ENCODE measurements at places on chromosomes 3 and 15.

GRCh38 chr3:124832782-124833709 is 54.1 kb downstream of the ITGB5 start:
- DNase-seq: no peak

- no peak for DNase-seq
Observed at GRCh38 chr3:89847955-89848354, 740.5 kb downstream of the EPHA3 start.

DNA sequence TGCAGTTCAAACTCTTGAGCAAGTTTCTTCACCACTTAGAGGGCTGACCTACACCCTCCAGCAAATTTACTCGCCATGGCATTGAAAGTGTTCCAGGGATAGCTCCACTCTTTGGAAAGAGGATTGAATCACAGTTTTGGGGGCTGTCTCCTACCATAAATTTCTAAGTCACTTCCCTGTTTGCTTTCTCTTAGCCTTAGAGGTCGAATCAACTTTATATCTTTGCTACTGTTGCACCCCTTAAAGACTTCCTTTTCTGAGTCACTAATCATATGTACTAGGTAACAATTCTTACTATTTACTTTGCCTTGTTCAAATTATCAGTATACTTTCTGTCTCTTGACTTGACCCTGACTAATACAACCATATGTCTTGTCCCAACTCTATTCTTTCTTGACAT is 1151.8 kb upstream of the ALCAM start:
- DNase-seq: no peak

GRCh38 chr3:20574746-20575145 is 388.7 kb upstream of the SGO1 start:
- DNase-seq: no peak

DNA sequence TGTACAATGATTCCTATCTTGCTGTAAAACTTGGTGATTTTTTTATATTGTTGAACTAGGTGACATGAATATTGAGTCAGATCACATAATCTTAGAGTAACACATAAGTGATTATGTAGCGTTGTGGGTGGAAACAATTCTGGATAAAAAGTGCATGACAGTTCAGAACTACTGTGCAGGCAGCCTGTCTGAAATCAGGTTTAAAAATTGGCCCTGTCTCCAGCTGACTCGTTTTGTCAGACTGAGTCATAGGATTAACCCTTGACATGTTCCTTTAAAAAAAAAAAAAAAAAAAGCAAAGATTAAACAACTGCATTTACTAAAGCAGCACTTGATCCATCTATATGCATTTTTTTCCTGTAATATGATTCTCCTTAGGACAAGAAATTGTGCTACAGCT is 160.0 kb upstream of the CGNL1 start:
- no peak for DNase-seq

GRCh38 chr3:14549256-14549919 is 9.2 kb upstream of the GRIP2 start:
- DNase-seq: peak; percentile 41

GRCh38 chr3:54146506-54147239 is 24.3 kb downstream of the CACNA2D3 start:
- DNase-seq: peak; percentile 78

DNA sequence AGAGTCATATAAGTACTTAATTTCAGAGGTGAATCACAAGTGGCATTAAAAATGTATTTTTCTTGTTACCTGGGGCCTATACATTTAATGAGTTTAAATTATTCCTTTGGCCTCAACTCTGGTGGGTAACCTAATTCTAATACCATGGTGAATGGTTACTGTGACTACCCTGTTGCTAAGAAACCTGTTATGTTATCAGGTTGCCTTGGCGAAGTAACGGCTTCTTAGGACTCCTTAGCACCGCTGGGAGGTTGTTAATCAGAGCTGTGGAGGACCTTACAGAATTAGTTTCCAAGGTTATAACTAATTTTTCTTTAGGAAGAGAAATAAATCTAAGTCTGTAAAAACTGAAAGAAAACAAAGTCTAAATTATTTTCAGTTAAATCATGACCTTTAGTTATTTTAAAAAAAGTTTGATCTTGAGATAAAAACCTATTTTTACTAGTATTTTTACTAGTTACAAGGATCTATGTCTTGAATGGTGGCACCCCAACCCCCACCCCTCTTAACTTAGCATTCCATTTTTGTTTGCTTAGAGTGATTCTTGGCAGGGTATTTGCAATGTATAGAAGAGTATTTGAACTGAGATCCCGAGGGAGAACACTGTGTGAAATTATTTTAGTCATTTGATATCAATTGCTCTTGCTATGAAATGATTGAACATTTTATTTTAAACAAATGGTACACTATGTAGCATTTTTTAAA is 155.5 kb downstream of the FNDC3B start:
- DNase-seq: no peak

DNA sequence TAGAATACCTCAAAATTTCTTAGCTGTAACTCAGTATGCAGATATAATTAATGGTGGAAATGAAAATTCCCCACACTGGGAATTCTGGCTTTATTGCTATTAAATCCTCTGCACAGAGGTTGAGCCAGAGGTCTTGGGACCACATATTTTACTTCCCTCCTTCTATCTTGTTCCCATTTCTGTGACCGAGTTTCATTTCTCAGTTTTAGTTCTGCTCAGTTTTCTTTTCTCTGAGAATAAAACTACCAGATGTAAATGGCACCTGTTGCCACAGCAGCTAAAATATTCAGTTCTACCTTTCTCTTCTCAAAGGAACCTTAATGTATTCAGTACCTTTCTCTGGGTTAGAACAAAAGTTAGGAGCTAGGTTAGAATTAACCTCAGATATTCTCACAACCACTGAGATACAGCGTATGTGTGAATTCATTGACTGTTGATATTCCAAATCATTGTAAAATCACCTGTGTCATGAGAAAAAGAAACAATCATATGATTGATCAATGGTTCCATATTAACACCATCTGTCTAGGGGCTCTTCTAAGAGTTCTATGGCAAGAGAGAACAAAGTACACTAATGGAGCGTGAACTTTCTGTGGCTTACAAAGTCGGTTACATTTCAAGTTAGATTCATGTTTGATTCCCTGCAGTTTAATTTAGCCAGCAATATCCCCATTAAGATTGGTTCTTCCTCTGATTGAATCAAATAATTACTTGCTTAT is 374.1 kb downstream of the EFHB start:
- DNase-seq: no peak

GRCh38 chr3:154678041-154678654 is 248.2 kb upstream of the GPR149 start:
- DNase-seq: no peak

GRCh38 chr3:35257641-35258040 is 381.7 kb upstream of the ARPP21 start:
- DNase-seq: no peak

GRCh38 chr3:94127115-94127514 is 64.3 kb downstream of the NSUN3 start:
- no peak for DNase-seq

GRCh38 chr15:74381481-74381880 is 14.0 kb upstream of the CYP11A1 start:
- DNase-seq: no peak

DNA sequence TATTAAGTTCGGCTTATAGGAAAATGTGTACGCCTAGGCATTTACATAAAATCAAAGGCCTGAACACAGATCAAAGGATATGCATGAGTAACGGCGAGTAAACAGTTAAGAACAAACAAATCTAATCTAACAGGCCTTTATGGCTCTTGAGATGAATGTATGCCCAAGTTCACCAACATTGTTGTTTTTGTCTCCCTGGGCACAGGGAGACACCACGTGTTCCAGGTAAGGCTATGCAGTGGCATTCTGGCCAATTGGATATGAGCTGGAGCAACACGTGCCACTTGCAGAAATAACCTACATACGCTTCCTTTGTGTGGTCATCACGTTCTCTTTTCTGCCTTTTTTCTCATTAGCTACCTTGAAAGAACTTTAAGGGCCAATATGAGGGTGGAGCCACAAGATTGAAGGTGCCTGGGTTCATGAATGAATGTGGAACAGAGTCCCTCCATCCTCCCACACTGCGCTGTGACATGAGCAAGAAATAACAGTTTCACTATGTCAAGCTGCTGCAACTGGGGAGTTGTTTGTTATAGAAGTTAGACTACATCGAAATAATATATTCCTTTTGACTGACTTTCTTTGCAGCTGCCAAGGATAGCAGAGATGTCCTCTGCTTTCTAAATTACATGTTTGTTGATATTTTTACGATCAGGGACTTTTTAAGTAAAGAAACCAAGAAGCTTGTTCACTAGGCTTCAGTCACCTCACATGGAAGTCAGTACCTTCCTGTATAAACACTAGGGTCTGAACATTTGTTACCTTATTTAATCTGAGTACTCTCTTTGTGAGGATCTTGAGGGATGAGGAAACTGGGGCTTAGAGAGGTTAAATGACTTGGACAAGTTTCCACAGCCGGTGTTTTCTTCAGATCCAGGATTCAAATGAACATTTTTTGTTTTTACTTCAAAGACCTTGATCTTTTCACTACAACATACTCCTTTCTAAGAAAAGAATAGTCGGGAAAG is 427.5 kb upstream of the TBL1XR1 start:
- no peak for DNase-seq

DNA sequence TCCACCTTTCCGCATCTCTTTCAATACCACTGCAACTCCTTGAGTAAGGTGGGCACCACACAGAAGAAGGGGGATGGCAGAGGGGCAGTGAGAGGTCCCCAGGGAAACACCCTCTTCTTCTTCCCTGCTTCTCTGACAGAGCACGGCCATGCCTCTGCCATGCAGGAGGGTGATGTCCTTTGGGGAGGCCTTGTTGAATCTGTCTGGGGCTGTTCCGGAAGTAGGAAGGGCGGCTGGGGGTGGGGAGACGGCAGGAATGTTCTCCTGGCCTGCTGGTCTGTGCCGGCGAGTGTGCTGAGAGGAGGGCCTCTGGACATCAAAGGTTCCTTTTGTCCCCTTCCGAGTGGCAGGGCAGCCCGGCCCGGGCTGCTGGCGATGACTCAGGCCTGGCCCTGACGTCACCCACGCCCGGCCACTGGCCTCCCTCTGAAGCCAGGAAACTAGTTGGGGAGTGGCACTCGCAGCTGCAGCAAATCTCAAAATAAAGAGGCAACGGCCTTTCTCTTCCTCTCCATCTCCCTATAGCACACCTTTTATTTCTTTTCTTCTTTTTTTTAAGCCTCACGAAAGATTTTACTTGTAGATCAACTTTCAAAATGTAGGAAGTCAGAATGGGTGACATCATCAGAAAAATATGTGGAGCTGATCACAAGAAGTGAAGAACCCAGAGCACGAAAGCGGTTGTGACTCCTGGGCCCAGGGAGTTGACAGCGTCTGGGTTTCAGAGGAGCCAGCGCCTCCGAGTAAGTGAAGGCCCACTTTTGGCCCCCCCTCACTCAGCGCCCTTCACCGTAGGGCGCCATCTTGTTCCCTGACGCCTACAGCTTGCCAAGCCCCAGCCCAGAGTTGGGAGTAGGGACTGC is at the start of gene ZBTB38:
TSS of gene ZBTB38 (plus strand) at position 443 of the 863 bp plus-strand sequence. CDS start 73,885 bp downstream, outside the sequence.
- DNase-seq: peak; percentile 83

DNA sequence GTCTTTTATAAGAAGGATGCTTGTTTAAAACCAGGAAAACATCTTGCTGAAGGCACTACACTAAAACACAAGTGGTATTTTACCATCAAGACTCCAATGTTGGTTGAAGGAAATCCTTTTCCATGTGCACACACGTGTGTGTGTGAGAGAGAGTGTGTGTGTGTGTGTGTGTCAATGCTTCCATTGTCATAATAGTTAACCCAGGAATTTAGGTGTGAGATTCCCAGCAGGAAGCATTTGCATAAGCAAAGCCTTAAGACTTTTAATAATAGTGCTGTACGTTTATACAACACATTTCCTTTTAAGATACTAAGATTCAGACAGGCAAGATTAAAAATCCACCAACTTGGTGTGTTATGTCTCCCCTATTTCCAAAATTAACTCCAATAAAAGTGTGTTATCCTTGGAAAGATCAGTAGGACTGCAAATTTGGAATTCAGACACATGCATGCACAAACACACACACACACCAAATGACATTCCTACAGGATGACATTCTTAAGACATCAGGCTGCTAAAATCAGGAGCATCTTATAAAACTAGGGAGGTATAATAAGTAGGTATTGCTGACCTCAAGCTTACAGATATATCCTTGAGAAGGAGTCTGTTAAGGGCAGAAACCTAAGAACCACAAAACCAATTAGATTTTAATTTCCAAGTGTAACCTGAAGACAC is 18.3 kb downstream of the LMCD1 start:
- DNase-seq: no peak

DNA sequence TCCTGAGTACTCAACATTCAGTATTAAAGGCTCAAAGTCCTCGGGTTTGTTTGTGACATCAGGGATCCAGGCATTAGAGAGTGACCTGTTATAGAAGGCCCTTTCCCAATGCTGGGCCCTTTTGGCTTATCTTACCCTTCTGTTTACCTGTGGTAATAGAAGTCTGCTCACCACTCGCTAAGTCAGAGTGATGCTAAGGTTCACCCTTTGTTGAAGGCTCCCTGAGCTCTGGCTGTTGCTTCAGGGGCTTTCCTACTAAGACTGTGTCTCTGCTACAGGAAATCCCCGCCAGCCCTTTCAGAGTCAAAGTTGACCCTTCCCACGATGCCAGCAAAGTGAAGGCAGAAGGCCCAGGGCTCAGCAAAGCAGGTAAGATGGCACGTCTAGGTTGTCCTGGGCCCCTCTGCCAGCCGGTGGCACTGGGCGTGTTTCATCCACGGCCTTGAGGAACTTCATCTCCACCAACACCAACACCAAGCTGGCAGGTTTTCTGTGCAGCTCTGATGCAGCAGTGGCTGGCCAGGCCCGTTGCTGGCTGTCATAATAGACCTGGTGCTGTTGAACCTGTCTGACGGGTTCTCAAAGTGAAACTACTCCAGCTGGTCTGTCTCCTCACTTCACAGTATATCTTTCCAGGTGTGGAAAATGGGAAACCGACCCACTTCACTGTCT is 99.1 kb downstream of the DNASE1L3 start:
- DNase-seq: no peak

- DNase-seq: no peak
Observed at GRCh38 chr15:56804938-56805337, 71.6 kb upstream of the ZNF280D start.

DNA sequence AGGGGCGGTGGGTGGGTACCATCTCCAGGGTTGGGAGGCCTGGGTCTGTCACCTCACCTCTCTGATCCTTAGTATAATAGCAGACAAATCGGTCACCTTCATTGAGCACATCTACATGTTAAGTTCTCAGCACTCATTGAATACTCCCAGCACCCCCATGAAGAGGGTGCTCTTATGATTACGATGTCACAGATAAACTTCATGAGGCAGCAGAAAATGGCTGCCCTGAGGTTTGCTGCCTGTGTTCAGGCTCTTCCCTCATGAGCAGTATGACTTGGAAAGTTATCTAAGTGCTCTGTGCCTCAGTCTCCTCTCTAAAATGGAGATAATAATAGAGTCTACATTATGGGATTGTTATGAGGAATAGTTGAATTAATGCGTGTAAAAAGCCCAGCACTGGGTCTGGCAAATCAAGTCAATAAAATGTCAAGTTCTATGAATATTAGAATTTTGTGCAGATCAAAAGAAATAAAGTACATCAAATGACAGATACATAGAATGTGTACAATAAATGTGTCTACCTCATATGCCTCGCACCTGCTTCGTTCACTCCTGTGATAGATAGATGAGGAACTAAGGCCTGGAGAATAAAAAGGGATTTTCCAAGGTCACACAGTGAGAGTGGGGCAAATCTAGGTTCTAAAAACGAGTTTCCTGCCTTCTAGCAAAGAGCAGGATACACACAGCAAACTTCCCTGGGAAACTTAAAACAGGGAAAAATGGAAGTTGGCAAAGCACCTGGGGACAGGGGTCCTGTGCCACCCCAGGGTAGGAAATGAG is 142.2 kb upstream of the MRPS22 start:
- no peak for DNase-seq

GRCh38 chr3:76198086-76198485 is 412.7 kb upstream of the ZNF717 start:
- no peak for DNase-seq
